ENCODE measurements at places on chromosomes 4 and X. TPM values are rescaled to one million over a fixed set of nuclear protein-coding genes. Genes with fewer than 3 reads are reported as not detected.

Gene GUCY1B1
- total RNA-seq: 6.1 TPM

Gene EMCN
- total RNA-seq: not detected

- no peak for DNase-seq
Observed at GRCh38 chr4:2943364-2944090, 19.7 kb downstream of the NOP14 start.

DNA sequence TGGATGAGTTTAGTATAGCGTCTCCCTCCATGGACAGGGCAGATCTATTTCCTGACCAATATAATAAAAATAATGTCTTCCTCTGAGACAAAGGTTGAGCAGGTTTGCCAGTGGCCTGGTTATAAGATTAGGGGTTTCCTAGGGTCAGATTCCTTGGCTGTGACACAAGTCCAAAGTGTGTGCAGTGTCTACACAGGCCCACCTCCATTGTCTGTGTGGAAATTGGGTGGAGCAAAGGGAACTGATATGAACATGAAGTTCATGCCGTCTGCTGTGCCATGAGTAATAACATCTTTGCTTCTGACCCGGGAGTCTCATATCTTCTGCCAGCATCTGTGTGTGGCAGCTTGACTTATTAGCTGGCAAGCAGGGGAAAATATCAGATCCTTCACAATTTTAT lies 187.7 kb upstream of the BOD1L1 start:
- no peak for DNase-seq

- peak; percentile 53 for DNase-seq
Observed at GRCh38 chrX:10900585-10901289, 210.4 kb upstream of the HCCS start.
